HCT116 (cell line): ENCODE measurements at places on chromosomes 5 and 9. TPM values are rescaled to one million over a fixed set of nuclear protein-coding genes. Genes with fewer than 3 reads are reported as not detected.

Gene MSX2
- 11.3 TPM for total RNA-seq

Gene BRINP1
- not detected for total RNA-seq

Gene CTSV
- 15.5 TPM for total RNA-seq

Gene FAM81B
- total RNA-seq, result not detected

Gene GPSM1
- total RNA-seq, result 26.4 TPM

Gene TCOF1
- total RNA-seq, result 94.7 TPM

Gene MAPKAP1
- 72.5 TPM for total RNA-seq

Gene IRX4
- 16.5 TPM for total RNA-seq

Gene STK32A
- total RNA-seq, result 1.2 TPM

- peak; percentile 78 for DNase-seq
Measured at GRCh38 chr9:4762108-4762885, 21.3 kb upstream of the AK3 start.

DNA sequence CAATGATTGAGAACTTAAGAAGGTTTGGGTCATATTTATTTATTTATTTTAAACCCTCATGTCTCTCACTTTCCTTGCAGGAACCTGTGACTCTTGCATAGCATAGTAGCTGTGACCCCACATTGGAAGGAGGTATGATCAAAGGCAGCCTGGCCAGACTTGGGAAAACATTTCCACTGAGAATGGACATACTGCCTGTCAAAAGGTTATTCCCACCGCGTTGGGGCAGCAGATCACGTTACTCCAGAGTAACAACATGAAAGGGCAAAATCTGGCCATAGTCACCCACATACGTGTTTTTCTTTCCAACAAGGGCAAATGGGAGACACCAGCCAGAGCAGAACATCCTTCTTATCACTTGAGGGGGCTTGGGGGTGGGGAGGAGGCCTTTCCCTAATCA, 95.7 kb downstream of the ARL15 start:
- DNase-seq, result no peak

GRCh38 chr9:5425006-5425628, 12.6 kb downstream of the PLGRKT start:
- DNase-seq, result no peak

DNA sequence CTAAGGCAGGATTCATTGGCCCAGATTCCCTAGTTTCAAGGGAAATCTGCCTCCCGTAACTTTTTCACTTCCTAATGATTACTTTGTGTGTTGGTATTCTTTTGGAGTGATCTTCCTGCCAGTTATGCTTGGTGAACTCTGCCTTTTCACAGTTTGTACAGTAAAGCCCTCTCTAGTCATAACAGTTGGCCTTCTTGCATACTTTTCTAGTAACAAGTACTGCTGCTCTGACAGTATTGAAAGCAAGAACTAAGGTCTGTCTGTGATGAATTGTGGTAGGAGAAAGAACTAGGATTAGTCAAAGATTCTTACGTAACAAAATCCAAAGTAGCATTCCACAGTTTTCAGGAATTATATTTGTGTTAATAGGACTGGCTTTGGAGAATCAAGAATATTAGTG, 1457.2 kb upstream of the WWC1 start:
- DNase-seq, result no peak

DNA sequence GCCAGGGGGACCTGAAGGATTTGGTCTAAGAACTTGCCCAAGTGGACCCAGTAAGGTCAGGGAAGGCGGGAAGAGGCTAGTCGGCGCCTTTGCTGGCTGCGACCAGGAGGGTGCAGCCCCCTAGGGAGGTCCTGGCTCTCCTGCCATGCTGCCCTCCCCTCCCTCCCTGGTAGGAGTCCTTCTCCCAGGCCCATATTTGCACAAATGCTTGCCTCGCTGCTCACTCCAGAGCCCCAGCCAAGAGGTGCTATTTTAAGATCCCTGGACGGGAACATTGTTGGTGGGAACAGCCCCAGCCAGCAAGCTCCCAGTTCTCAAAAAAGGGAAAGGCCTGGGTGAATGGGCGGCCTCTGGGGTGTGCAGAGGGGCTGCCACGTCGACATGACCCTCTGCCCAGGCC, 4.3 kb upstream of the IL17B start:
- DNase-seq, result no peak

DNA sequence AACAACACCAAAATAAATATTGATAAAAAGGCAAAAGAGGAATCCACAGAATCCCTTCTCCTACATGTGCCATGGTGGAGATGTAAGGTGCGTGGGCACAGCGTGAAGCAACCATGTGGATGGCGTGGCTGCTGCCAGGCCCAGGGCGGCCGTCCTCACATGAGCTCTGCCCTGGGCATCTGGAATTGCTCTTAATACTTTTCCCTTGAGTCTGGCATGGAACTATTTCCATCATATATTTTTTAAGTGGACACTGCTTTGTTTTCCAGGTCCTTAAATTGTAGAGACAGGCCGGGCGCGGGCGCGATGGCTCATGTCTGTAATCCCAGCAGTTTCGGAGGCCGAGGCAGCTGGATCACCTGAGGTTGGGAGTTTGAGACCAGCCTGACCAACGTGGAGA, 349.3 kb downstream of the IRX1 start:
- no peak for DNase-seq

DNA sequence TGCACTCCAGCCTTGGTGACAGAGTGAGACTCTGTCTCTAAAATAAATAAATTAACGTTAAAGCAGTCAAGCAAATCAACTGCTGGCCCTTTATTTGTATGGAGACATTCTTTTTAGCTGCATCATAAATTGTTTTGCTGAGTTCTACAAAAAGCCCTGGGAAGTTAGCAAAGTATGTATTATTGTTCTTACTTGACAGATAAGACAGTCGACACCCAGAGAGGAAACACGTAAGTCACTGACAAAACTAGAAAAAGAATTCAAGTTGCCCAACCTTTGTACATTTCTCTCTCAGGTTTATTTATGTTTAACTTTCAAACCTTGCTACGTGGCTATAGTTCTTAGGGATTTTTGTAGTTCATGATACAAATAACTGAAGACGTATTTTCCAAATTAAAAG, 40.4 kb upstream of the MACIR start:
- DNase-seq, result no peak

GRCh38 chr9:95515272-95516113, 1.3 kb downstream of the PTCH1 start:
- DNase-seq, result no peak

DNA sequence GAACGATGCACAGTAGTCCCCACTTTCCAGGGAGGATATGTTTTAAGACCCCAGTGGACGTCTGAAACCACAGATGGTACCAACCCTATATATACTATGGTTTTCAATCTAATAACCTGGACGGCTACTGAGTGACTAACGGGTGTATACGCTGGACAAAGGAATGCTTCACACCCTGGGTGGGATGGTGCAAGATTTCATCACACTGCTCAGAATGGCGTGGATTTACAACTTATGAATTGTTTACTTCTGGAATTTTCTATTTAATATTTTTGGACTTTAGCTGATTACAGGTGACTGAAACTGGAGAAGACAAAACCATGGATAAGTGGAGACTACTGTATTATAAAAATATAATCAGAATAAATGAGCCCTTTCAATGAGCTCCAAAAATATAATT, 147.6 kb upstream of the TRIM32 start:
- no peak for DNase-seq

GRCh38 chr9:111456529-111456928, 27.7 kb downstream of the ECPAS start:
- DNase-seq, result no peak

DNA sequence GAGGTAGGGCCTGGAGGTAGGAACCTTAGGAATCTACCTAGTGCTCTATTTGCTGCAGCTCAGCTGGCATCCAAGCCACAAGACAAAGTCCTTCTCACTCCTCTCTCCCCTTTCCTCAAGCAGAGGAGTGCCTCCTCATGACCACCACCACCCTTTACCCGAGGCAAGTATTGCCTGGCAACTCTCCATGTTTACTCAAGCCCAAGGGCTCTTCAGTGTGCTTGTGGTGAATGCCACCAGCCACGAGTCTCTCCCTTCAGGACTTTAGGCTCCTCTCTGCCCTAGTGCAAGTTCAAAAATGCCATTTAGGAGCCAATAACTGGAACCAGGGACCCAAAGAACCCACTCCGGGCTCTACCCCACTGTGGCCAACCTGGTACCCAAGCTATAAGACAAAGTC, 514.5 kb upstream of the RGMB start:
- no peak for DNase-seq

- no peak for DNase-seq
Measured at GRCh38 chr9:100352201-100352726, 478 bp downstream of the TEX10 start.

DNA sequence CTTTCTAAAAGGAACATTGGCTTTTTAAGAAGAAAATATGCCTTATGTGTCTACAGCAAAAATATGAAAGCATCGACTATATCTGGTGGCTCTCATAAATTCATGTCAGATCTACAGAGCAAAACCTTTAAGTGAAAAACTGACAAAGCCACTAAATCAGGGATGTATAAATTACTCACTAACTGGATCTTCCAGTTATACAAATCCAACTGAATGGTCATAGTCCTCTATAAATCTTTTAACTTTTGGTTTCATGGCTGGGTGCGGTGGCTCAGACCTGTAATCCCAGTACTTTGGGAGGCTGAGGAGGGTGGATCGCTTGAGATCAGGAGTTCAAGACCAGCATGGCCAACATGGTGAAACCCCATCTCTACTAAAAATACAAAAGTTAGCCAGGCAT, 29.2 kb upstream of the GZMA start:
- DNase-seq, result no peak

DNA sequence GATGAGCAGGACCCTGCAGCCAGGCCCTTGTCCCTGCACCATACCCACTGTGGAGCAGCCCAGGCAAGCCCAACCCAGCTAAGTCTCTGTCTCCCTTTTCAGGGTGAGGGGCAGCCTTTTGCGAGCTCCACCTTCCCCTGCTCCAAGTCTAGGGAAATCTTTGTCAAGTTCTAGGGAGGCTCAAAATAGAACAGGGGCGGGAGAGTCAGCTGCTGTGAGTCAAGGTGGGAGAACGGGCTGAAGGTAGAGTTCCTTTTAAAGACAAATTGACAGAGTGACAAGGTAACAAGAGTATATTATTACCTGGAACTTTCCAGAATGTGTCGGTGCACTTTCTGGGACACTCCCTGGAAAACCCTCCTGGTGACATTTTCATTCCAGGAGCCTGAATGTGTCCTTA, 64.7 kb downstream of the KCNT1 start:
- no peak for DNase-seq

GRCh38 chr5:3349704-3350565, 245.7 kb upstream of the IRX1 start:
- DNase-seq, result no peak

GRCh38 chr5:13464532-13465193, 479.8 kb downstream of the DNAH5 start:
- no peak for DNase-seq

GRCh38 chr5:45692481-45692880, 3.7 kb downstream of the HCN1 start:
- DNase-seq, result no peak

DNA sequence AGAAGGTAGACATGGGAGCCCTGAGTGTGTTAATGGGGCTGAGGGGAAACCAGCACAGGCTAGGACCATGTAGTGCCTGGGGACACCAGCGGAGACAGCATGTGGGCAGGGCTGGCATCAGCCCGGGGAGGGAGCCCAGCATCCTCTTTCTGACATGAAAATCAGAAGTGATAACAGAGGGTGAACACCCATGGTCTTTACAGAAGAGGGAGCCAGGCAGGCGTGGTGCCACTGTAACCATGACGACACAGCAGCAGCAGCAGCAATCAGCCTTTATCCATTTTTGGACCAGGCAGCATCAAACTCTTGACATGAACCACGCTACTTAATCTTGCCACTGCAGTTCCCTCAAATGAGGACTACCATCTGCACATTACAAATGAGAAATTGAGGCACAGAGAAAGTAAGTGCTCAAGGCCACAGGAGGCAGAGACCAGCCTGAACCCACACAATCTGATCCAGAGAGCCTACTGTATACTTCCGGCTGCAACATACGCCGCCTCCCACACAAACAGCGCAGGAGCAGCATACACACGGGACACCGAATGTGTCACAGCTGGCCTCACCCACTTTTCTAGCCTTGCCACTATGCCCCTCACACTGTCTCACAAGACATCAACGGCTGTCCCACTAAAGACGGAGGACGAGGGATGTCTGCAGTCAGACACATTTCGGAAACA, 23.8 kb downstream of the CAMSAP1 start:
- DNase-seq, result no peak

- DNase-seq, result no peak
Measured at GRCh38 chr5:1782385-1783215, 17.0 kb downstream of the MRPL36 start.

GRCh38 chr5:147403651-147404640, 105.9 kb downstream of the DPYSL3 start:
- DNase-seq, result peak; percentile 66

- DNase-seq, result no peak
Measured at GRCh38 chr9:101738566-101739183, at the start of gene GRIN3A. TSS of gene GRIN3A (minus strand) at chr9:101738647. CDS start at chr9:101737979, 668 bp downstream.

DNA sequence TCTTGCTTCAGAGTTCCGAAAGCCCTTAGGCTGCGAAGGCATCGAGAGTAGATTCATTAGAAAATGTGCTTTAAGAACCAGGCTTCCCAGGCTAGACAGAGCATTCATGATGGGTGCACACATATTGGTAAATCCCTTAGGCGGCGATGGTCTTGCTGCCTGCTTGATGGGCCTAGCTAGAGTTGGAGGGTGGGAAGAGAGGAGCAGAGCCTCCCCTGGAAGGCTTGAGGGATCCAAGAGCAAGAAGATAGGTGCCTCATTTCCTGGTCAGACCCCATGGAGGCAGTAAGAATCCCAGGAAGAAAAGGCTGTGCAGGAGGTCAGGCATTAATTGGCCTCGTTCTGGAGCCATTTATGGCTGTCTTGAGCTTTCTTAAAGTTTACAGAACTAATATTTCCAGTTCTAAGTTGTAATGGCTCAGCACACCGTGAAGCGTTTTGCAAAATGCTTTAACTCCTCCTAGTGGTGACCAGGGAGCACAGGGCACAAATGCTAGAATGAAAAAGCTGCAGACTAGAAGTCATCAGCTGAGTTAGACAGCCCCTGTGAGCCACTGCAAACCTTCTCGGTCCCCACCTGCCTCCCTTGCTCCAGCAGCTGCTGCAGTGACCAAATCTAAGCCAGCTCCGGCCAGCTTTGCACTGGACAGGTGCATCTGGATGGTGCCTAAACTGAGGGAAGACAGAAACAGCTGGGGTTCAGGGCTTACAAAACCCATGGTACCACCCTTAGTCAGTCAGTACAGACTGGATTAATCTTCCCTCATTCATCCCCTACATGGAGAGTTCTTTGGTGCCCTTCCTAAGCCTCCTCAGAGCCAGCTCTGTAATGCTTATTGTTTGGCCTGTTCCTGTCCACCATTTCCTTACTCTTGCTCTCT, 14.7 kb downstream of the SLC45A2 start:
- peak; percentile 6 for DNase-seq

GRCh38 chr9:123359546-123359945, 3.5 kb downstream of the CRB2 start:
- DNase-seq, result no peak

DNA sequence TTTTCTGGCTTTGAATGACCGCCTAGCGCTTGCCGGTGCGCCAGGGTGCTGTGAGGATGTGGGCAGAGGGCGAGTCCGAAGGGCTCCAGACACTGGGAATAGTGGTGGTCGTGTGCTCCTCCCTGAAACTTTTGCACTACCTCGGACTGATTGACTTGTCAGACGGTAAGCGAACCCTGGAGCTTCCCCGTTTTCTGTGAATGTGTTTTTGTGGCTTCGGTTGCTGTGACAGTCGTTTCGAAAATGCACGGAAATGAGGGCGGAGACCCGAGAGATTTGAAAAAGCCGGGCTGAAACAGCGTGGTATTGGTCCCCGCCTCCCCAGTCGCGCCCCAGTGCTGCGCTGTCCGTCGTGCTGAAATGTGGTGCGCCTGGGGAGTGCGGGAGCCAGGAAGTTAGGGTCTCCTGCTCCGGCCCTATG, 102.5 kb upstream of the GABRP start:
- no peak for DNase-seq

GRCh38 chr5:142202282-142202681, 93.7 kb downstream of the NDFIP1 start:
- DNase-seq, result no peak
